Dorsolateral prefrontal cortex (tissue), 122 donors: ENCODE measurements at places on chromosomes 1 and 21.

DNA sequence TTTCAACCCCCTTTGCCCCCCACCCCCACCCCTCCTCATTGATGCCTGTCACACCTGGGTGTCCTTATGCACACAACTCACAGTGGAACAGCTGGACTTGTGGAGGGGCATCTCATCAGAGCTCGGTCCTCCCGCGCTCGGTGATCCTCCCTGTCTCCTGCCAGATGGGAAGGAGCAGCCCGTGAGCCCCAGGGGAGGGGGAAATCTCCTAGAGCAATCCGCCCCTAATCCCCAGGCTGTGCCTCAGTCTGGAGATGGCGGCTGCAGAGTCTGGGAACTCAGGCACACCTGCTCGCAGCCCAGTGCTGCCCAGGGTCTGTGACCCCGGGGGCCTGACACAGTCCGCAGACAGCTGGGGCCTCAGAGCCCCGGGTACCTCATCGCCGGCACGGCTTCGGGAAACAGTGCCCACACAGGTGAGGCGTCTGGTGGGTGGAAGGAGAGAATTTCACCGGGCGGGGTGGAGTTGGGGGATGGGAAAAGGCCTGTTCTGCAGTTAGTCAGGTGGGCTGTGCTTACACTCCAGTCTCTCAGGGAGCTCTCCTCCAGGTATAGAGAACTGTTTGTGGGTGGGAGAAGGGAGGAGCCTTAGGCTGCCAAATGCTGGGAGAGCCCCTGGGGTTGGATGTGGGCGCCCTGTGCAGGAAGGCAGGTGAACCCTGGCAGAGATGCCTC lies 29.3 kb downstream of the TMCC2 start:
- DNase-seq: no peak

- peak; percentile 71 for DNase-seq
Measured at GRCh38 chr1:150281221-150281757, 1.1 kb upstream of the CIART start.

- peak; percentile 85 for DNase-seq
Measured at GRCh38 chr1:83860490-83861221, 138.3 kb downstream of the TTLL7 start.

- DNase-seq: no peak
Measured at GRCh38 chr1:22174446-22175220, 31.7 kb upstream of the WNT4 start.

DNA sequence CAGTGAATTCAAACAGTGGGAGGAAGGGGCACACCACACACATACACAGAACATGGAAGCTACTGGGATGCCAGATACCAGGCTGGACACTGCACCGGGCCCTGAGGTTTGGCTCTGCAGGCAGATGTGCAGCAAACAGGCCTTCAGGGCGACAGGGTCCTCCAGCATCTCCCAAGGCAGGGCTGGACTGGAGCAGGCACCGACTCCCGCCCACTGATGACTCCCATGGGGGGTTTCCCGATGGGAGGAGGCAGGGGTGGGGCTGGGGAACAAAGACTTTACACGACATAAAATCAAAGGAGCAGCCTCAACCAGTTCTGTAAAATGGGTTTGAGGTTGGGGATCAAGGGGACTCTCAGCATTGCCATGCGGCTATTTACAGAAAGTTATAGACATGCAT lies 118.1 kb downstream of the SYT2 start:
- no peak for DNase-seq

DNA sequence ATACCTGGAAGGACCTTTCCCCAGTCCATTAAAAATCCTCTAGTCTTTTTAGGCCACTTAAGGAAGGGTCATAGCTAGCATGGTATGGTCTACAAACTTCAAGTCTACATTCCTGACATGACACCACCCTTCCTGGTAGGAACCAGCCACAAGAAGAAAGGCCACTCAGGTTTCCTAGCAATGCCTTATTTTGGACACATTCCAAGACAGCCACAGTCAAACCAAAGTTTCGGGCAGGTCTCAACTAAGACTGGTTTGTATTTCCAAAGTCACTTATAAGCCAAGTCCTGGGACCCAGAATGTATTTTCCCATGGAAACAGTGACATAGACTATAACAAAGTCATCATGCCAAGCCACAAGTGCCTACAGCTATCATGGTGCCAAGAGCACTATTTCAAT lies 50.6 kb upstream of the SLC44A3 start:
- no peak for DNase-seq

DNA sequence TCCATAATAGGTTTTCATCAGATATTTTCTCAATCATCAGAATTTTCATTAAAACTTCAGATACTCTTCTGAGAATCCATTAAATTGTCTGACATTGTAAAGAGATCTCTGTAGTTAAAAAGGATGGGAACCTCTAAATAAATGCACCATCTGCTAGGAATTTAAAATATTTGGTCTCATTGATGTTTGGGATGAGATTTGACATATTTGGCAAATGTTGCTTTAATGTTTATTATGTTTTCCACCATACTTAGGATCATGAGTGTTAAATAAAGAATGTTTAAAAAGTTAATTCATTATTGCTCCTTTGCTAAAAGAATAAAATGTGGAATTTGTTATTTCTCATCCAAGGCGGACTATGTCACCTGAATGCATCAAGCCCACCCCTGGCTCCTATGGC lies 85.5 kb upstream of the VANGL1 start:
- no peak for DNase-seq

- no peak for DNase-seq
Measured at GRCh38 chr1:245707941-245708340, 553.2 kb downstream of the KIF26B start.

- no peak for DNase-seq
Measured at GRCh38 chr1:235515844-235516512, 11.7 kb upstream of the B3GALNT2 start.
